T-helper 9 cell (primary cell): ENCODE measurements at places on chromosomes 5 and 9.

- no peak for DNase-seq
These were observed 47.7 kb downstream of the MTMR12 start for GRCh38 chr5:32264957-32265572.

GRCh38 chr5:41127967-41128690 is 57.0 kb upstream of the MROH2B start:
- no peak for DNase-seq

- DNase-seq, result no peak
These were observed 33.7 kb downstream of the NDUFS6 start for GRCh38 chr5:1834721-1835429.

DNA sequence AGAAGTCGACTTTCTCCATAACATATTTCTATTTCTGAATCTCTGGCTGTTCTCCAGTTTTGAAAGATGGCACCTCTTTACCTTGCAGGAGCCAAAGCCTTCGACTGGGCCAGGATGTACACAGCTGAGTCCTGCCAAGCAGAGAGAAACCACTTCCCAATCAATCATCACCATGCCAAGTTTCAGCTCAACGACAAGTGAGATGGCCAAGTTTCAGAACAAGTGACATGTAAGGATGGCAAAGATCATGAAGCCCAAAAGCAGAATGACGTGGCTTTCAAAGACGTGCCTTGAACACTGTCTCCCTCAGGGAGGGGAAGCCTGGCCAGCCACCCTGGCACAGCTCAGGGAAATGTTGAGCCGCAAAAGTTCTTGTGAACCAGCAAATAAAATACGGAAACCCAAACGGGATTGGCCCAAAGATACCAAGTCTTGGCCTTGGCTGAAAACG is 17.7 kb downstream of the STK10 start:
- no peak for DNase-seq

DNA sequence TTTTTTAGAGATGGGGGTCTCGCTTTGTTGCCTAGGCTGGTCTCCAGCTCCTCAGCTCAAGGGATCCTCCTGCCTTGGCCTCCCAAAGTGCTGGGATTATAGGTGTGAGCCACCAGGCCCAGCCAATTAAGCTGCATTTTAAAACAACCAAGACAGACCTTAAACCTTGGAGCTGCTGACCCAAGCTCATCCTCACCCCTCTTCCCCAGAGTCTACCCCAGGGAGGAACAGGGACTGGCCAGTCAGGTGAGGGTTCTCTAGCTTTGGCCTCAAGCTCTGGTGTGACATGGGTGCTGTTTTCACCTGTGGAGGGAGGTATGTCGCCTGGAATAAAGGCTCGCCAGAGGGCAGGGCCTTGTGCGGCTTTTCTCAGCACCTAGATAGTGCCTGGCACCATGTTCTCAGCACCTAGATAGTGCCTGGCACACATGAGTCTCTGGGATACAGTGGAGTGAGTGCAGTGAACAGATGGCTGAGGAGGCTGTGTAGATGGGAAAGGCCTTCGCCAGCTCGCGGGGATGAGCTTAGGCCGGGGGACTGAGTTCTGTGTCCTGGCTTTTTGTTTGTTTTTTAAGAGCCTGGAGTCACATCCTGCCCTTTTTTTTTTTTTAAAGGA is 7.4 kb downstream of the CDK9 start:
- no peak for DNase-seq

- DNase-seq, result no peak
These were observed 21.0 kb downstream of the STOM start for GRCh38 chr9:121349009-121349408.

DNA sequence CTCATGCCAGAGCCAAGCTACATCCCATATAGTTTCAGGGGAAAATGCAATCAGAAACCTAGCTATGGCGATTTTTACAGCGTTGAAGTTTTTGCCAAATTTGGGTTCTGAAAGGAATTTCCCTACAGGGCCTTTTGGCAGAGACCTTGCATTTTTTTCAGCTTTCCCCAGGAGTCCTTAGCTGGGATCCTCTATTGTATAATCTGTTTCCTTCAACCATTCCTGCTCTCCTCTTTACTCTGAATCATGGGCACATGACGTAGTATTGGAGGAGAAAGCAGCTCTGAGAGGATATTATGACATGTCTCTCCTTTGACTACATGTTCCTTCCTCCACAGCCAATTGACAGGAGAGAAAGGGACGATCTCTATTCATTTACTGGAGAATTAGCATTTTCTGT is 118.5 kb upstream of the ERCC6L2 start:
- DNase-seq, result no peak

GRCh38 chr5:151202381-151203139 is 21.3 kb downstream of the CCDC69 start:
- no peak for DNase-seq

DNA sequence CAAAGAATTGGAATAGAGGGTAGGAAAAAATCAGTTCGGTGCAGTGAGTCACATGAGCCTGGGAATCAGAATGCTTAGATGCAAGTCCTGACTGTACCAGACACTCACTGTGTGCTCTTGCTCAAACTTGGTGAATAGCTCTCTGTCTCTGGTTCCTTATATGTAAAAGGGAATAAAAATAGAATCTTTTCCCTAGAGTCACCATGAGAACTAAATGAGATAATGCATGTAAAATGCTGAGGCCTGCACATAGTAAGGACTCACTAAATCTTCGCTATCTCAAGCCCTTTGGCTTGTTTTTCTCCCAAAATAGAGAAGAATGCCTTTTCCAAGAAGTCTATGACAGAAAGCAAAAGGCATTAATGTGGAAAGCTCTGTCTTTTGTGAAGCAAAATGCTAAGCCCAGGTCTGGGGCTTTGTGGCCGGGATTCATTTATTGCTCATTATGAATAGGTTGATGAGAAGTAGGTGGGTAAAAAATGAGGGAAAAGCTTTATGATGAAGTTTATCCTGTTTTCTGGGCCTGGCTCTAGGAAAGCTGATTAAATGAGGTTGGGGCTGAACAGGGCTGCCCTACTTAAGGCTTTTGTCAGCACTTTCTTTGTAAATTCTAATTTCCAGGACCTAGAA is 483.3 kb downstream of the DMAC1 start:
- DNase-seq, result no peak

GRCh38 chr9:124220946-124221451 is 36.8 kb upstream of the NEK6 start:
- DNase-seq, result no peak

DNA sequence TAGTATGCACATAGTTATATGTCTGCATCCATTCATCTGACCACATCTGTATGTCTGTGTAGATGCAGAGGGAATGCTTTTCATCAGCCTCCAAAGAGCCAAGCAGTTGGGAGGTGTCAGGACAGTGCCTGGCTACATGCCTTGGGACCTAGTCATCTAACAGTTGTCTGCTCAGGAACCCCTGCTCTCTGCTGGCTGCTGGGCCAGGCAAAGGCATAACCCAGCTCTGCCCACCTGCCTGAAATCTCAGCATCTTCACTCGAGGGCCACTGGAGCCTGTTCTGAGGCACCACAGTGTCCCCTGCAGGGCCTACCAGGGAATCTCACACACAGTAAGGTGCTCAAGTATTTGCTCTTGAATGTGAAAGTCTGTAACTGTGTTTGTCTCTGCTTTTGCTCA is 3.7 kb downstream of the C9orf50 start:
- no peak for DNase-seq

GRCh38 chr9:137278061-137278701 is 655 bp downstream of the TOR4A start:
- no peak for DNase-seq

GRCh38 chr5:168052686-168053085 is 238.8 kb upstream of the WWC1 start:
- no peak for DNase-seq

DNA sequence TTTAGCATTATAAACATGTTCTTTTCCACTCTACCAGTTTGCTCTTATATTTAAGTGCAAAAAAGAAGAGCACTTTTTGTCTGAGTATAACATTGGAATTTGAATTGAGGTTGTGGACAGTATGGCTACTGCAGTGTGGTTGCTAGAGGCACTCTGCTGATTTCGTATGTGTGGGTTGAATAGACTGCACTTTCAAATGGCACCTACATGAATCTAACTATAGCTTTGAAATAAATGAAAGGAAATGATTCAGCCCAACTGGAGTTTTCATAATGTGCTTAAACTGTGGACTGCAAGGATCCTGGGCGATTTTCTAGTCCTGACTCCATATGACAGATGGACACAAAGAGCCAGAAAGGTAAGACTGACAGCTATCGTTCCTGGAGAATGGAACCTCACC is 657.6 kb upstream of the RIOK2 start:
- DNase-seq, result no peak

DNA sequence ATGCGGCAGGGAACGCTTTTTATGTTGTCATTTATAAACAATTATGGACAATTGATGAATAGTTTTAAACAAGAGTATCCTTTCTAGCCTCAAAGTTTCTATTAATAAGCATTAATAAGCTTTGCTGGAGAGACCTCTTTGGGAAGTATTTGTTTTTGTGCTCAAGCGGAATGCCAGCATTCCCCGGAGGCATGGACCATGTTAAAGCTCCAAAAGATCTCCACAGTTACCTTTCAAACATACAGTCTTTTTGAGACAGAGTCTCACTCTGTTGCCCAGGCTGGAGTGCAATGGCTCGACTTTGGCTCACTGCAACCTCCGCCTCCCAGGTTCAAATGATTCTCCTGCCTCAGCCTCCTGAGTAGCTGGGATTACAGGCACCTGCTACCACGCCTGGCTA is 9.6 kb downstream of the MSANTD3 start:
- DNase-seq, result no peak

GRCh38 chr5:157761690-157762621 is 18.4 kb downstream of the LSM11 start:
- no peak for DNase-seq

GRCh38 chr9:115142517-115143270 is 24.7 kb upstream of the TNC start:
- no peak for DNase-seq

DNA sequence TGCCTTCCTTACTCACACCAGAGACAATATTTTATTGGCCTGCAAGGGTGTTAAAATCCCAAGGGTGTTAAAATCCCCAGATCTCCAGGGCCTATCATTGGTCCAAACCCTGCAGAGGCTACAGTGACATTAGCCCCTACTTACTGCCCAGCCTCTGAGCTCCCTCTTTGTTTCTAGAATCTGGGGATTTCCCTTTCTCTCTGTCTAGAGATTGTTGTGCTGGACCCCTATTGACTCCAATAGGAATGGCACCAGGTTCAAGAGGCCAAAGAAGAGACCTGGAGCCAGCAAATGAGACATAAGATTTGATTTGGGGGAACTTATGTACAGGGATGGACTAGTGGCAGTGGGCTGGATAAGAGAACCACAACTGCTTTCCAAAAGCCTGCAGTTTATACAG is 53.3 kb upstream of the ZBED3 start:
- DNase-seq, result no peak

DNA sequence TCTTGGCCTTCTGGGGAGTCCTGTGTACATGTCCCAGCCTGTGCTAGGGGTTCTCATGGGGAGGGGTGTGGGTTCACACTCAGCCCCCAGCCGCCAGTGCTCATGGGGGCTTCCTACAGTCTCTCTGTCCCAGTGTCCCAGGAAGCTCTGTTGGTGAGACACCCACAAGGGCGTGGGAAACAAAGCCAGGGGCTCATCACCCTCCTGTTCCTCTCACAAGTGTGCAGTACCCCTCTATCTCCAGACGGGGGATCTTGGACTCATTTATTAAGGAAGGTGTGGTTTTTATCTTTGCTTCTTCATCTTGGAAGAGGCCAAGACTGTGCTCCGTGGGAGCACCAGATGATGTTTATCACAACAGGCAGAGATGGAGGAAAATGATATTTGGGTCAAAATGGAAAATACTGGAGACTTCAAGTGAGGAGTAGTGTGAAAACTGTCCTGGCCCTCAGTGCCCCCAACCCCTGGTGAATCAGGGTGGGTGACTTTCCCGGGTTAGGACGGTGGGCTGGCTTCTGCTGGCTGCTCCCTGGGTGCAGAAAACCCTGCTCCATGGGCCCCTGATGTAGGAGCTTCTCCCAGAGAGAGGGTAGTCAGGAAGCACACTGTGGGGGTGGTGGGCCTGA is 15.2 kb downstream of the TMEM171 start:
- DNase-seq, result no peak

DNA sequence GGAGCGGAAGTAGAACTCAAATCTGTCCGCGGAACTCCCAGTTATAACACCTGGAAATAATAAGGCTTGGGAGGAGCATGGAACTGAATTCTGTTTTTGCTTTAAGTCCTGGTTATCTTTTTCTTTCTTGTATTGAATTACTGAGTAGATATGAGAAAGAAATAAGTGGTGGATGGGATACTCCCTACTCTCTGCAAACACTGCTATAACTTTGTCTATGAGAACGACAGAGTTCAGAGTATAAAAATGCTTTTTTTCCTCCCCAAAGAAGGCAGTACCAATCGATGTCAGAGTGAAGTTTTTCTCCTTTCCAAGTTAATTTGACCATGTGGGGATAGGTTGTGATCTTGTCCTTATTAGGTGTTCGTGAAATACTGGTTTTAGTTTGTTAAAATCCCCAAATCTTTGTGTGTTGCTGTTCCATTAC is 1.2 kb downstream of the RIC1 start:
- DNase-seq, result no peak

- DNase-seq, result no peak
These were observed 56.3 kb downstream of the GDA start for GRCh38 chr9:72205513-72205912.

- DNase-seq, result no peak
These were observed 234.8 kb downstream of the AUH start for GRCh38 chr9:91126761-91127445.

DNA sequence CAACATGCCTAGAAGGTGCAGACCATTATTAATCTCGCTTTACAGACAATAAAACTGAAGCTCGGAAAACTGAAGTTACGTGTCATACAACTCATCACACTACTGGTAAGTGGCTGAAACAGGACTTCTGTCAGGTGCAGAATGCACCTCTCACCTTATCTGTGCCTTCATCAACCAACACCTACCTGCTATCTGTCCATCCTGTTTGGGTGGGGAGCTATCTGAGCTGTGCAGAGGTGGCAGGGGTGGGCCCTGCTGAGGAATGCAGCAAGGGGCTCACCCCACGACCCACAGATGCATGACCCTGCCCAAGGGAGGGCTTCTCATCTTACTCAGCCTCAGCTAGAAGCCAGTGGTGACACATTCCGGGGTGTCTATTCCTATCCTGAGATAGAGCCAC is 81.6 kb downstream of the SLIT3 start:
- no peak for DNase-seq

DNA sequence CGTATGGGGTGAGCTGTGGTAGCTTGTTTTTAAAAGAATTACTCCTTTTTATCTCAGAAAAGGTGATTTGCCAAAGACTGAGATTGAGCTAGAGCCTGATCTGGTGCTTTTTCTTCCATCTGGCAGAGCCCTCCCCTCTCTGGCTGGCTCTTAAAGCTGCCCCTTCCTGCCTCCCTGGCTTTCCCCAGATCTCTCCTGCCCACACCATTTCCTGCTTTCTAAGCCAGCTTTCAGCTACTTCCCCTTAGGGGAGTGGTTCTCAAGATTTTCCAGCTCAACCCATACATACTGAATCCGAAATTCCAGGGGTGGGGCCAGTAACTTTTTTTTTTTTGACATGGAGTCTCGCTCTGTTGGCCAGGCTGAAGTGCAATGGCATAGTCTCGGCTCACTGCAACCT is 4.8 kb upstream of the ACOT12 start:
- no peak for DNase-seq

DNA sequence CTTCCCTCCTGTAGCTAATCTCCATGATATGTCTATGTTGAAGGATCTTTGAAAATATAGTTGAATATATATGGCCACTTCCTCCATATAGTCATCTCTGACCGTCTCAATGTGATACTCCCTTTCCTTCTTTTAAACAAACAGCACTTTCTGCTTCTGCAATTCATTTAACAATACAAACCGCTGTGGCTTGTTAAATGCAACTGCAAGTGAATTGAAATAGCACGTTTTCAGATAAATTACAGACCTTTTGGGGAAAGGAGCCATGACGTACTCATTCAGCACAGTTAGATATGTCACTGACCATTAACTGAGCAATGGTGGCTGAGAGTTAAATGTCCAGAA is 82.5 kb downstream of the FBXO38 start:
- no peak for DNase-seq
